Stimulated activated CD8-positive, alpha-beta memory T cell treated with anti-CD3 and anti-CD28 coated beads, Interleukin-7, amount 100 ng/mL, for 1 hour (primary cell): ENCODE measurements at places on chromosomes 2 and 18.

DNA sequence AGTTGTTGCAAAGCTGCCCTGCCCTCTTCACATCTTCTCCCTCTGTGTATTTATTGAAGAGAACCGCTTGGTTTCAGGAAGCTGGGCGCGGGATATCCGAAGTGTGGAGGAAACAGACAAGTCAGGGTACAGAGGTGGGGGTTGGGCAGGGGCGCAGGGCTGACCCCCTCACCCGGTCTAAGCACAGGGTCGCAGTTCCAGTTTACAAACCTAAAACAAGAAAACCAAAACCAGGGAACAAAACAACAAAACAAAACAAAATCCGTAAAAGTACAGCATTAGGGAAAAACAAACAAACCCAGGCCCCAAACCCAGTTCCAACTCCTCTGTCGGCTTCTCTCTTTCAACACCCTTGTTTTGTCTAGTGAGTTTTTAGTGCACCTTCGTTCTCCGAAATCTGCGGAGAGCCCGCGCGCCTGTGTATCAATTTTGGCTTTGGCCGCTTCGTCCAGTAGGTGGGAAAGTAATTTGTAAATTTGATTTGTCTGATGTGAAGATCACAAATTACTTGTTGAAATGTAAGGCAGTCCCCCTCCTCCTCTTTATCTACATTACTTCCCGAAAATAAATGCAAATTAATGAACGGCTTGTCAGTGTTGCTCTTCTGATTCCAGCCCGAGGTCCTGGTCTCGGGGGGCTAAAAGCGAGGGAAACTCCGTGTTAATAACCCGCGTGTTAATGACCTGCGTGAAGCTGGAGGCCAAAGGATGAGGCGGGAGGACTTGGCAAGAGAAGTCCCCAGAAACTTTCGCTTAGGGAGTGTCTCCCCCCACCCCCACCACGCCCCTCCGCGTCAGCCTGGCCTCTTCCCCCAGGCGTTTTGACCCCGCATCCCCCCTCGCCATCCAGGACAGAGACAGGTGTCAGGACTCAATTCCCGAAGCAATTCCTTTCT lies 6.9 kb downstream of the OTX1 start:
- no peak for DNase-seq

- DNase-seq = no peak
Observed at GRCh38 chr2:63628403-63628942, 39.7 kb downstream of the MDH1 start.

DNA sequence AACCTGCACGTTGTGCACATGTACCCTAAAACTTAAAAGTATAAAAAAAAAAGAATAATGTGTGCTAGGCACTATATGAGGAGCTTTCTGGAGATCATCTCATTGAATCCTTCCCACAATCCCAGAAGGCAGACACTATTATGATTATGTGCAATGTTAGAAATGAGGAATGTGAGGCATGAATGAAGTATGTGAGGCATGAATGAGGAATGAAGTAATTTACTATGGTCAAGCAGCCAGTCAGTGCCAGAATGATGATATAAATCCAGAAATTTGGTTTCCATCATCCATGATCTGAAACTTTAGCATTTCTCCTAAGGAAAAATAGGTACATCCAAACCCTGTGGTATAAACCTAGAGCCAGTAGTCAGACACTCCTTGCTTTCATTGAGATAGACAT lies 42.0 kb downstream of the CCDC148 start:
- DNase-seq = no peak

DNA sequence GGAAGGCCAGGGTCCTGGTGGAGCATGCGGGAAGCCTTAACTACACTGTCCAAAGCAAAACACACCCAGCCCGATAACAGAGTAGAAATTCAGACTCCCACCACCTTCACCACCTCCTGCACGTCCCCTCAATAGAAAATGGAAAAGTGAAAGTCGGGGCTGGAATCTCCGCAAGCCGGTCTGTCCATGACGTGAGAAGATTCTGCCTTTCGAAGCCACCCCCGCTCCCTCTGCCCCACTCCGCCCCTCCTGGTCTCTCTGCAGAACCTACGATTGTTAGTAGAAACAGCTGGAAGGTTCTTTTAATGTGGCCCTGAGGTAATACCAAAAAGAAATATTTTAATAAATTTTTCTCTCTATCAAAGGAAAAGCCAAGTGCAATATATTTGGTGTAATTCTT lies 116.4 kb downstream of the GBX2 start:
- DNase-seq = no peak

DNA sequence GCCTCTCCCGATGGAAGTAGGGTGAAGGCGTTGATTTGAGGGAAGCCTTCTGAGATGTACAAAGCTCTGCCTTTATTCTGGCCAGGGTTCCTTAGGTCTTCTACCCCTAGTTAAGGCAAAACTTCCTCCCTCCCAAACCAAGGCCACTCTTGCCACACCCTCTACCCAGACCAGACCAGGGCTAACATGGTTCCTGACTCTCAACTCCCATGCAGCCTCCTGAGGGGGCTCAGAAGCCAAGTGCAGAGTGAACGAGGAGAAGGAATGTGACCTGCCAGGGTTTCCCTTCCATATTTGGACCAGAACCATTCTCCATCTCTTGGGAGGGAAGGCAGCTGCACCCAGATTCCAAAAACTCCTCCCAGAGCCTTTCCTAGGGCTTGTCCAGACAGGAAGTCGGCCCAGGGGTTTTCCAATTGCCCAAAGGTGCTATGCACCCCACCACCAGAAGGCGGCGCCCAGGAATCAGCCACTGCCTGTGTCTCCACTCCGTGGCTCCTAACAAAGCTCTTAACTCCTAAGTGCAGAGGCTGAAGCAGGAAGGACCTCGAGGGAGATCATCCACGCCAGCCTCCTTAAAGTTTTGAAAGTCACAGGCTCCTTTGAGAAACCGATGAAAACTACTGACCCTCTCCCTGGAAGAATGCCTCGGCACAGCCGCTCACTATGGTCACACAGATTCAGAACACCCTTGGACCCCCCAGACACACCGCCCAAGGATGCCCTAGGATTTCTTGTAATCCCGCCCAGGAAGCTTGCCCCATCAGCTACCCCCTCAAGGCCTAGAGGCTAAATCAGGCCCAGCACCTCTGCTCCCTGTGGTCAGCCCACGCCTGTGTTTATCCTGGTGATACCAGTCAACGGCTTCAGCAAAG lies 157.8 kb downstream of the SMAD2 start:
- DNase-seq = peak; percentile 20

GRCh38 chr2:156004459-156004858 lies 328.1 kb downstream of the NR4A2 start:
- DNase-seq = no peak

DNA sequence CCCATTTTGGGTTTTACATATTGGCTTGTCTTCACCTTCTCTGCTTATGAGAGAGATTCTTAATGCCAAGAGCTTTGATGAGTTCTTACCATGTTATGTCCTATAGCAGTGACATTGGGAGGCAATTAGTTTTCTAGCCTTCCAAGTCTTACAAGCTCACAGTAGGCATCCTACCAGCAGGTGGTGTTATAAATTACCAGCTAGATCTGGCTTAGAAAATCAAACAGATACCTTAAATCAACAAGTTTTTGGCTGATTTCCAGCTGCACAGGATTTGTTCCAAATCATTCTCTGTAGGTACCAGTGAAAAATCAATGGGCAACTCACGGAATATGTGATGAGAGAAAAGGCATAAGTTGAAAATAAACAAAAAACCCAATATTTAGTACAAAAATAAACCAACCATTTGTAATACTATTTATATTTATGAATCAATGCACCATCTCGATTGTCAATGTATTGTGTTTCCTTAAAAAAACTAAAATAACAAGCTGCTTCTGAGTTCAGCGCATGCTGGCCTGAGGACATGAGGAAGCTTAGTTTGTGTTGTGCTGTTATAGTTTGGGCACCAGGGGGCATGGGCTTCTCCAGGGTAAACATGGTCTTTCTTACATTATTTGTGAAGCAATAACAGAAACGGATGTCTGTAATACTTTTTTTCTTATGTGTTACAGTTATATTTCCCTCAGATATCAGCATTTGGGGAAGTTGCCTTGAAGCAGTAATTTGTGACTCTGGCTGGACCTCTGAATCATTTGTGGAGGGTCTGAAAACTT lies 34.1 kb upstream of the NXPH2 start:
- no peak for DNase-seq

DNA sequence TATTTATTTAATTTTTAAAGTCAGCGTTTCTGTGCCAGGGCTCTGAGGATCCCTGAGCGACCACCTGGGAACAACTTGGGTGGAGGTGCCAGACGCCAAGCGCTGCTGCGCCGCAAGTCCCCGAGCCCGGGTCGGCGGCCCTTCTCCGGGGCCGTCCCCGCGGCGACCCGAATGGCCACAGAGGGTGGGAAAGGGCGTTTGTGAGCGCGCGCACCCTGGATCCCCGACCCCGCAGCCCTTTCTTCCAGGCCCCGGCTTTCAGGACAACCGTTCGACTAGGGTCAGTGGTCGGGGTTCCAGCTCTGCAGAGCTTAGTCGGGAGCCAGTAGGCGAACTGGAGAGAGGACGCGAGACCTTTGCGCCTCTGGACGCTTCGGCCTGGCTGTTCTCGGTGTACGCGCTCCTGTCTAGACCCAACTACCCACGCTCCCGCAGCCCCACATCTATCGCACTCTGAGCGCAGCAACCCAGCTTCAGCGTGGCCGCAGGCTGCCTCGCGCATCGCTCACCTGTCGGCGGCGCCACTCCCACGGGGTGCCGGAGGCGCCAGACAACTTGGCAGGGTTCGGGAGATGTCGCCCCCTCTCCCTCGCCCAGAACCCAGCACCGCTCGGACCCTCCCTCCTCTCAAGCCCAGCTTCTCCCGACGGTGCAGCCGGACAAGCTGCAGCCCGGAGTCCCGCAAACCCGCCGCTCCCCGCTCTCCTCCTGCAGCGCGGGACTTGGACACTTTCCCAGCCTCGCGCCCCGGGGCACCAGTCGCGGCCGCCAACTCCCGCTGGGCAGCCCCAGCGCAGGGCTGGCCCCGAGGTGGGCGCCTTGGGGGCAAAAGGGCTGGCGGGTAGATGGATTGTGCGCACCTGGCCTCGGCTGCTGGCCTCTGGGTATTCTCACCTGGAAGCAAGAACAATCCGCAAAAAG lies 758 bp downstream of the LYPD1 start:
- DNase-seq = no peak

DNA sequence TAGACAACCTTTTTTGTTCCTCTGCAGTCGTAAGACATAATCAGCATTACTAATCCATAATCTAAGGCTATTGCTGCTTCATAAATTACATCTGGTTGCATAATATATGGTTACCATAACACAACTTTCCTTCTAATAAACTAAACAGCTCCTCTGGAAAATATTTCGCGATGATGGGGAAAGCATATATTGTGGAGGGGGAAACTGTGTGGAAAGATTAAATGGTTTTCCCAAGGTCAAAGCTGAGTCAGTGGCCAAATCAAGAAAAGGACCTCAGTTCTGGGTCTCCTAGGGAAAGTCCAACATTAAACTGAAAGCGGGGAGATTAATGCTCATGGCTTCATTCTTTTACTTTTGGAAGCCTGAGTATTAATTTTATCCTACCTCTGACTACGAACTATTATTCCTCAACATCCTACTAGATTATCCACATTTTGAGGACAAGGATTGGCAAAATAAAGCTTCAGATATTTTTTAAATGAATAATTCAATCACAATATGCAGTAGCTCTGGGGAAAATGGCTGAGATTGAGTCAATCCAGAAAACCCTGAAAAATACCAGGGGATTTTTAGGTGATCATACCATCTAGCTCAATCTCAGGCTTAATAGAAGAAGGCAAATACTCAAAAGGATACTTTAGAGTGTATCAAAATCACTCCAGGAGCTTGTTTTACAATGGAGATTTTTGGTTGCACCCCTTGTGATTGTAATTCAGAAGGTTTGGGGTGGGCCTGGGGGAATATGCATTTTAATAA lies 33.8 kb upstream of the STK17B start:
- no peak for DNase-seq

- no peak for DNase-seq
Observed at GRCh38 chr18:32391126-32391525, 79.6 kb downstream of the GAREM1 start.

- DNase-seq = no peak
Observed at GRCh38 chr18:44958455-44958854, 277.8 kb downstream of the SETBP1 start.

DNA sequence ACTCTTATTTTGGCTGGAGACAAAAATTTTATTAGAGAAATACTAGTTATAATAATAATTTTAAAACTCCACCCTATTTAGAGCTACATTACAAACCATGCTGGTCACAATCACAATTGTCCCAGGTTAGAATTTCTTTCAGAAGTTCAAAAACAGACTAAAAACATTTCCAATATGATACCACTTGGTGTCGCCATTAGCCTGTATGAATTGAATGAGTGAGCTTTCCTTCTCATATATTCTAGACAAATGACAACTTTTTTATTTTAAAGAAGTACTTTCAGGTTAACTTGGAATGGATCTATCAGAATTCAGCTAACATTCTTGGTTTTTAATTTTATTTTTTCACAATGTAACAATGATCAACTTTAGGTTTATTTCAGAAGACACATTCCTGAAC lies 48.0 kb downstream of the SERPINB8 start:
- no peak for DNase-seq

- DNase-seq = no peak
Observed at GRCh38 chr2:40450066-40450795, 1.7 kb downstream of the SLC8A1 start.

DNA sequence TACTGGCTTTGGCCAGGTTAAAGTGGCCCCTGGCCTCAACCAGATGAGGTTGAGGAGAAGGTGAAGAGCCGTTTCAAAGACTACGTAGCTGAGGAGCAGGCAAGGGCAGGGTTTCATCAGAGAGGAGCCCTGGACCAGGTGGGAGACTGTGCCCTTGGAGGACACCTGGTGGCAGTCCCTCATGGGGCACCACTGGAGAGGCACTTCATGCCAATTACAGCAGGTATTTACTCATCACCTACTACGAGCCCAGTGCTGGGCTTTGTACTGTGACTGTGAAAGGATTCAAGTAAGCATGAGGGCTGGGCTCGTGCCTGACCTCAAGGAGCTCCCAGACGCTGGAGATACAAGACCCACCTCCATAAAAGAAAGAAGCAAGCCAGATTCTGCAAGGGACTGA lies 37.6 kb downstream of the SMAD7 start:
- DNase-seq = no peak

DNA sequence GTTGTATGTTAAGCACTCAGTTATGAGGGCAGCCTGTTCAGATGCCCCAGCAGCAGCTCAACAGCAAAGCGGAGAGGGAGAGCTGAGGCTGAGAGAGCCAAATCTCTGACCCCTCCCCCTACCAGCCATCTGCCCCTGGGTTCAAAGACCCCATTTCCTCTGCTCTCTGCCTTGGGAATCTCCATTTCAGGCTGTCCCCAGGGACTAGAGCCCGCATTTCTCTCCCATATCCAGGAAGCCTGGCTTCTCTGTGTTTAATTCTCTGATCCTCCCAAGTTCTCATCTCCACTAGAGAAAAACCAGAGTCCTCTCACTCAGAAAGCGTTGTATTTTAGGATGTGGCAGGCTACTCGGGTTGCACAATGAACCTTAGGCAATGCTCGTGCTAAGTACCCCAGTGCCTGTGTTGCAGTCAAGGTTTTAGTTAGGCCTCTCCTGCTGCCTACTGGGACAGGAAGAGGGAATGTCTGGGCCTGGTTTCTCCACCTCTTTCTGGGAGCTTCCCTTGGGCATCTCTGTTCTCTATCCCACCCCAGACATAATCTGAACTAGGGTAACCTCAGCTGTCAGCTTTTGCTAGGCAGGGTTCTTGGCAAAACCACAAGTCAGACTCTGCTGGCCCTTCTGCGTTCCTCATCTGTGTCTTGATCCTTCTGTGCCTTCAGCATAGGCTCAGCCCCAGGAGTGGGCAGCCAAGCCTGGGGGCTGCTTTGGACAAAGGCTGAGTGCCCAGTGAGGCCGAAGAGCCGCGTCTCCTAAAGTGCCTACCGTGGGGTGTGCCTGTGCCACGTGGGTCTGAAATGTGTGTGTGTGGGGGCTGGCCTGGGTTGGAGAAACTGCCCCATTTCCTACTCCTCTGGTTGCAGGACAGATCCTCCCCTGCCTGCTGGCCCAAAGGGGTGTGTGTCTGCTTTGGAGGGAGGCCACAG lies 96.8 kb downstream of the STPG4 start:
- DNase-seq = no peak
